ENCODE measurements at places on chromosomes 2 and 18.

DNA sequence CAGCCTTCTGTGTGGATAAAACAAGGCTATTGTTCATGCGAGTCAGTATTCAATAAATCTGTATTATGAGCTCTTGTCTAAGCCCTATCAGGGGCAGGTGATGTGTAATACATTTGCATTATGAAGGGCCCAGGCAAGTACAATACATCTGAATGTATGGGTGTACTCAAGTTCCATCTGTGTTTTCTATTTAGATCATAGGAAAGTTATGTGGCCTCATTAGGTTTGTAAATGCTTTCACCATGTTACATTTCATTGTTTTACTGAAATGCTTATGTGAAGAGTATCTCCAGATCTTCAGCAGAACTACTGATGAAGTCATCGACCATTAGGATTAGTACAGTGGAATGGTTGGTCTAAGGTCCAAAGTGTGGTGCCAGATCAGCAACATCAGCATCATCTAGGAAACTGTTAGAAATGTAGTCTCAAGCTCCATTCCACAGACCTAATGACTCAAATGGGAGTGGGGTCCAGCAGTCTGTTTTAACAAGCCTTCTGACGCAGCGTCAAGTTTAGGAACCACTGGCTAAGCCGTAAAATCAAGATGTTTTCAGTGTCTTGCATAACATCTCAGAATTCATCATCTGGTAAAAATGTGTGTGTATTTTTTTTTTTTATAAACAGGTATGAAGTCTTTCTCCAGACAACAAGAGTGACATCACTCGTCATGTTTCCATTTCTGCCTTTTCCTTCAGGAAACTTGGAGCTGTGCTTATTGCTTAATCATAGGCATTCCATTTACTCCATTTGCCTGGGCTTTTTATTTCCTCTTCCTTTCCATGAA, 80.5 kb downstream of the LYPD6 start:
- no peak for DNase-seq

DNA sequence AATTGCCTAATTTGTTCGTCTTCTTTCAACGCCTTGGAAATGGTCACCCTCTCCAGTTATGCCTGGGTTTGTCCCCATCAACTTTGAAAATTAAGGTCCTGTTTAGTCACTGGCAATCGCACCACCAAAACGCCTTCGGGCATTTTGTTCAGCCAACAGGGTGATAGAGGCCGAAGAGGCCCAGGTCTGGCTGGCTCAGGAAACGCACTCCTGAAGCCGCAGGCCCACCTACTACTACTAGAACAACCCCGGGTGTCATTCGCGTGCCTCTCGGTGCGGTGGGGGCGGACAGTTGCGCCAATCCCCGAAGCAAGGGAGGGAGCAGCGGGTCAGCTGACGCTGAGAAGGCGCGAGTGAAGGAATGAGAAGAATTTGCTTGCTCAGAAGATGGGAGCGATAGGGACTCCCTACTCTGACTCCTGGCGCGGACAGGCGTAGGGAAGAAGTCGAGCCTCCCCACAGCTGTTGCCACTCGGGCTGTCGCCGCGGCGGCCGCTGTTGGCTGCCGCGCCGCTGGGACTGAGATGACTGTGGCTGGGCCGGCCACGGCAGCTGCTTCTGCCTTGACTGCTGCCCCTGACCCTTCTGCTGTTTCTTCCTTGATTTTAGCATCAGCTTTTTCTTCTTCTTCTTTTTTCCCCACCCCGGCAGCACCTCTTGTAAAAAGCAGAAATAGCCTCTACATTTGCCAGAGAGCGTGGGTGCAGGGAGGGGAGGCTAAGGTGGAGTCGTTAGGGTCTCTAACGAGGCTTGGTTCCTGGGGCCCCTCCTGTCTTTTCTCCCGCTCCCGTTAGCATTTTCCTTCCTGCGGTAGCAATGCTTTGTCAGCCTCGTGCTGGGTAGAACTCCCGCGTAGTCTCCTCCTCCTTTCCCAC, 387.6 kb downstream of the FIGN start:
- no peak for DNase-seq

DNA sequence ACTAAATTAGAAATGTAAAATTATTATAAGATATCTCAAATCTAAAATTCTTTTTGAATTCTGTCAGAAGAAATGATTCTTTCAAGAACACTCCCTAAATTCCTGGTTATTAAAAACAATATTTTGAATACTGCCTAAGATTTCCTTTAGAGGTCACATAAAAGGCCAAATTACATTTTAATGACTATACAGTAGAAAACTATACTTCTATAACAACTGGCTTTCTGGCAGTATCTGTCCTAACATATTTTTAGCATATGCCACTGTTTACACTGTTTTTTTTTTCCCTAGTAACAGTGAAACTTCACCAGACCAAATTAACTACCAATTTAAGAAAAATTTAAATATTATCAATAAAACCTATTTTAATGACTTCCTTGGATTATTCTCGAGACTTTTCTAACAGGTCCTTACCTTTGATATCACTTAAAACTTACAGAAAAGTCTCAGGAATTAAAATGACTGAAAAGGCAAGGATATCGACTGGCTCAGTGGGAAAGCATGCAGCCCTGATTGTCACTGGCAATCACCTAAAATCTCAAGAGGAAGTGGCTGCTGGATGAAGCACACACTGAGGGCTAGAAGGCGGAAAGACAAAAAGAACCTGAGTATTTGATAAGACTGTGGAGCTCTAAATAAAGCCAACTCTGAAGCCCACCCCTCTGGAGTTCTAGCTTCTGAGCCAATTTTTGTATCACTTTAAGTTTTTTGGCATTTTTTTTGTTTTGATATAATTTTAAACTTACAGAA, 59.6 kb downstream of the SPIRE1 start:
- DNase-seq: no peak

GRCh38 chr2:111685342-111685741, 198.7 kb downstream of the ANAPC1 start:
- no peak for DNase-seq

- DNase-seq: no peak
Observed at GRCh38 chr18:61589724-61590065, 256.5 kb downstream of the CDH20 start.

- no peak for DNase-seq
Observed at GRCh38 chr2:23801396-23801795, 125.5 kb downstream of the ATAD2B start.
